ENCODE measurements at places on chromosomes 6 and 20.
A peak's percentile ranks its signal among the peaks of the same experiment; 100 is the strongest.

DNA sequence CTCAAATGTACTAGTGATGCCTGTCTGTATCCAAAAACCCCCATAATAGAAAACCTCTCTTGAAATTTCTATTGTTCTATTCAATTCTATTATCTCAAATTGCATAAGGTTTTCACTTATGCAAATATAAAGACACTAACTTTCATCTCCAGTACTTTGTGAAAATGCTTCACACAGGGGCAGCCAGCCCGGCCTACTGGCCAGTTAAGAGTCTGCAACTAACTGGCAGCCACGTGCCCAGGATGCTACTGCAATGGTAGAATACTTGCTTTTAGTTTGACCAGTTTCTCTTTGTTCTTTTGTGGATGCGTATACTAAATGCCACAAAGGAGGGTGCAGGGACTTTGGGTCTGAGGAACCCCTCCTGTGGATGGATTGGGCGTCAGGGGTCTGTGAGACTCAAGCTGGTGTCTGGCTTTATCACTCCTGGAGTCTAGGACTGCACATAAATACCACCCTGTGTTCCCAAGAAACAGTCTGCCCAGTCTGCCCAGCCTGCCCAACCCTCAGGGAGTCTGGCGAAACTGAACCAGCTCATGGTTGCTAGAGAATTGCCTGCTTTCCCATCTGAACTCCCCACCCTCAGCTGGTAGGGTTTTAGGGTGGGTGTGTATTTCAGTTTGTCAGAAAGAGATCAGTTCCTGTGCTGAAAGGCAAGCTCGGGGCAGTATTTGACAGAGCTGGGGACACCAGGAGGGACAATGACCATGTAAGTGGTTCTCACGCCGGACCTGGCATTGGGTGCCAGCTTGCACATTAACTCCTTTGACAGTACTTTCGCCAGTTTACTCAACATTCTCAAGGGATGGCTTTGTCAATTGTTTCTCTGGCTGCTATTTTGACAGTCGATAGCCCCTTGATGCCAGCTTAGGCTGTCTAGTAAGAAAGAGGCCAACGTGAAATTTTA lies 558.2 kb upstream of the JAG1 start:
- no peak for DNase-seq

DNA sequence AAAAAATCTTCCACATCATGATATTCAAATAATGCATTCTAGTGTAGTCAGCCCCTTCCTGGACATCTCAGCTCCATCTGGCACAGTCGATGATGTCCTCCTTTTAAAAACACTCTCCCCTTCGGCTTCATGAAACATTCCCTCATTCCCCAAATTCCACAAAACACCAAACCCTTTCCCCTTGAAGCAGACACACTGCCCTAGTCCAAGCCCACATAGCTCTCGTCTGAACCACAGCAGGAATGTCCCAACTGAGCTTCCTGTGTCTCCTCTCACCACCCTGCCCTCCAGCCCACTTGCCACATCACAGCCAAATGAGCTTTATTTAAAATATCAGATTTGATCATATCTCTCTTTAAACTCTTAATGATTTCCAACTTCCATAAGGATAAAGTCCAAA lies 106.4 kb upstream of the CARMIL1 start:
- no peak for DNase-seq

GRCh38 chr20:58303547-58303946 lies 6.0 kb upstream of the RAB22A start:
- no peak for DNase-seq

DNA sequence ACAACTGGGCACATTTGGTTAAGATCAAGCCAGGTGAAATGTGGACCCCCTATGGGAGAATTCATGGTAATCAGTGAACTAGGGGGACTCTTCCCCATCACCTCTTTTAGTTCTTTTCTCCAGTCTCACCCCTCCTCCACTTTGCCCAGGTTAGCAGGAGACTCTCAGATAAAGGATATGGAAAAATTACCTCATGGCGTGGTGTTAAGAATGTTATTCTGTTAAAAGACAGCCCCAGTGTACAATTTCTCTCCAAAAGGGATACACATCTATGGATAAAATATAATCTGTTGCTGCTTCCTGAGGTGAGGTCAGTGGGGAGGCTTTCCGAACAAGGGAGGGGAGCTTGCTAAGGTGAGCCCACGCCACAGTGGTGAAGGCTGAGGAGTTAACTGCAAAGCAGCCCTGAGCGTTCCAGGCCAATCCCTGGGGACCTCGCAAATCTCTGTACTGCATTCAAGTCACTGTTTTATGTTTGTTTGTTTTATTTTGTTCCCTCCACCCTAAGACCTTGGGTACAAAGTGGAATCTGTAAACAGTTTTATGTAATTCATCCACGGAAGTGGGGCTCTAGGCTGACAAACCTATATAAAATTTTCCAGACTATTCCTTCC lies 52.0 kb downstream of the ADGRF1 start:
- no peak for DNase-seq

DNA sequence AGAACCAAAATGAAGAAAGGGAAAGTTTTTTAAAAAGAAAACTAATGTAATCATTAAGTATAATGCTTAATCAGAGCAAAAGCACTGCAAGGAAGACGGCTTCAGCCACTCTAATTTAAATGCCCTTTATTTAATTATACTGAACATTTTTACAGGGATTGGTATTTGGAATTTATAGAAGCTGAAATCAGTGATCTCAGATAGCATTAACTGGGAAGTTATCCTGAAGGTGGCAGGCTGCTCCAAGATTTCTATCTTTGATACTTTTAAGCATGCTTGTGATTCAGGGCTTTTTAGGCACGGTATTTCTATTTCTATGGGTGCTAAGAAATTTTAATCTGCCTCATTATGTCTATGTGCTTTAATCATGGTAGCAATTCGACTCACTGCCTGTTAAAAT lies 1.3 kb upstream of the NDUFAF4 start:
- DNase-seq, result no peak

DNA sequence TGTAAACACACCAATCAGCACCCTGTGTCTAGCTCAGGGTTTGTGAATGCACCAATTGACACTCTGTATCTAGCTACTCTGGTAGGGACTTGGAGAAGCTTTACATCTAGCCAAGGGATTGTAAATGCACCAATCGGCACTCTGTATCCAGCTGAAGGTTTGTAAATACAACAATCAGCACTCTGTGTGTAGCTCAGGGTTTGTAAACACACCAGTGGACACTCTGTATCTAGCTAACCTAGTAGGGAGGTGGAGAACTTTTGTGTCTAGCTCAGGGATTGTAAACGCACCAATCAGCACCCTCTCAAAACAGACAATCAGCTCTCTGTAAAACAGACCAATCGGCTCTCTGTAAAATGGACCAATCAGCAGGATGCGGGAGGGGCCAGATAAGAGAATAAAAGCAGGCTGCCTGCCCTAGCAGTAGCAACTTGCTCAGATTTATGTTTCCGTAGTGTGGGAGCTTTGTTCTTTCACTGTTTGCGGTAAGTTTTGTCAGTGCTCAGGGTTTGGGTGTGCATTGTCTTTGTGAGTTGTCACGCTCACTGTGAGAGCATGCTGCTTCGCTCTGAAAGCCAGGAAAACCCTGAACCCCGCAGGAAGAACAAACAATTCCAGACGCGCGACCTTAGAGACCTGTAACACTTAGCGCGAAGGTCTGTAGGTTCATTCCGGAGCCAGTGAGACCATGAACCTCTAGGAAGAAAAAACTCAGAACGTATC lies 37.0 kb downstream of the RIOK1 start:
- no peak for DNase-seq

- DNase-seq, result peak; percentile 39
Measured at GRCh38 chr6:167056370-167056769, 57.2 kb downstream of the CEP43 start.

DNA sequence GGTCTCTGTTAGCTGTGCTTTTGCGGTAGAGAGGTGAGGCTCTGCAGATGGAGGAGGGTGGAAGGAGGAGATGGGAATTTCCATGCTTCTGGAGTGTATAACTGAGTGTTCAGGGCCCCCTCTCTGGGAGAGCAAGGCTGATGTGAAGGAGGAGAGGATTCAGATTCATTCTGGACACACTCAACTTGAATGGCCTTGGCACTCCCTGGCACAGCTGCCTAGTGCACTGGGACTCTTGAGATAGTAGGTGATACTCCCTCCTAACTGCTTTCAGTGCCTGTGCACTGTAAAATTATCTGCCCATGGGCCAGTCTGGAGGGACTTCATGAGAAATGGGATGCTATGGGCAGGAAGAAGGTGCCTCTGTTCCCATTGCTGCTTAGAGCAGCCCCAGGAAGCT lies 54.2 kb upstream of the MYL9 start:
- DNase-seq, result no peak

DNA sequence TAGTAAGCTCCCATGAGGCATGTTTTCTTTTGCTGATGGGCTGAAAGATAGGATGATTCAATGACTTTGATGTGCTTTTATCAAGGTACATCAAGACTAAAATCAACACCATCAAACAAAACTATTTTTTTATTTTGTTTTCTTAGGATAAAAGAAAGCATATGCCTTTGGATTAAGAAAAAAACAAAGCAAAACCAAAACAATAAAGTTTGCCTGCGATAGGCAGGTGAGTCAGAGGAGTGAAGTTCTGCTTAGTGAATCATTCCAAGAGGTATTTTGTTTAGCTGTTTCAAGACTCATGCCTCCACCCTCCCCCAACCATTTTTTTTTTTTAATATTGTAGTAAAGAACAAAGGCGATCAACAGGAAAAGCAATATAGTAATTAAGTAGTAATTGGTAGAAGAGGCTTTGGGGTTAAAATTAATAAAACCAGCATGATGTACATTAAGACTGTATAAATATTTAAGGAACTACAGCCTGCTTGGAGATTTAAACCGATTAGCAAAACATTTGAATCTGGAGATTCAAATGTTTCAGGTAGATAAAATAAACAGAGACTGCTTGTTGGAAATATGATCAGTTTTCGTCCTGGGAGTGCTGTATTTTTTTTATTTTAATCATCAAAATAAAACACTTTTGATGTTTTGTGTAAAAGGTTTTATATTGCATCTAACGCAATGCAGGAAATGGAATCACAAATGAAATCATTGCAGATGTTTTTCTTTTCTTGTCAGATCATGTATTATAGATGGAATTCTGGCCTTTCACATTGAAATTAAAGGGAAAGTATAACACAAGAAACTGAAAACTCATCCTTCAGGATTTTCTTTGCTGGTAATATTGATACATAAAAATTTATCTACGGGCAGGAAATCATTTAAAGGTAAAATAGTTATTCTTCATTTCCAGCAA lies 482.3 kb upstream of the MANEA start:
- no peak for DNase-seq

DNA sequence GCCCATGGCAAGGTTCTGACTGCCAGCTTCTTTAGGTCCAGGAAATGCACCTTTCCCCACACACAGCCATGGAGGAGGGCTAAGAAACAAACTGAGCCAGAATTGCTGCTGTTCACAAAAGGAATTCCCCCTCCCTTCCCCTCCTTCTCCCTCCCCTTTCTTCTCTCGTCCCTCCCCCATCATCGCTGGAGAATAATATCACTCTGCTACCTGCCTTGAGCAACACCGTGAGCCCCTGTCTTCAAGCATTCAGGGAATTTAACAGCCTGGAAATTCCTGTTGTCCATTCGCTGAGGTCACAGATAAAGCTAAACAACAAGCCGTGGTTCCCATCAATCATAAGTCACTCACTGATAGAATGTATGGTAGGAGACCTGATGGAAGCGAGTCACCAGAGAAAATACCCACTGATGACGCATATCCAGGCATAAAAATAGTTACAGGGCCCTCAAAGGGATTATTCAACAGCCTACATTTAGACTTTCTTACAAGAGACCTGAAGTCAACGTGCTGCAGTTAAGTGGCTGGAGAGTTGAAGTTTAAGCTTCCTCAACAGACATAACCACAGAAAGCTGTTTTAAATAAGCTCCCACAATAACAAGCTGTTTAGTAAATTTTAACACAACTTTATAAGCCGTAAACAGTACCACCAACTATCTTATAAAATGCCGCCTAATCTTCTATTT lies 59.7 kb downstream of the HIVEP2 start:
- DNase-seq, result peak; percentile 65

DNA sequence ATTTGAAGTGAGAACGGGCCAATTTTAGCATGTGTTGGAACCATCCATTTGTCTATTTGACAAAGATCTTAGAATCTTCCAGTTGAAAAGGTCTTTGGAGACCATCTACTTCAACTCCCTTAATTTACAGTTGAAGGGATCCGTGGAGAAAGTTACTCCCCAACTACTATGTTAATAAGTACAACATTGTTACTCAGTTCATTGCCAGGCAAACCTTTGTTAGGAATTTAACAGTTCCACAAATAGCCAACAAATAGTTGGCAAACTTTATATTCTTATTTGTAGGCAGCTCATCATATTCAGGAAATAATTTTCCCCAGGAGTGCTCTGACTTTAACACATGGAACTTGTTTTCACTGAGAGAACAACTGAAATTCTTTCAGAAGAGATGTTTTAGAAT lies 81.0 kb upstream of the FLRT3 start:
- no peak for DNase-seq

DNA sequence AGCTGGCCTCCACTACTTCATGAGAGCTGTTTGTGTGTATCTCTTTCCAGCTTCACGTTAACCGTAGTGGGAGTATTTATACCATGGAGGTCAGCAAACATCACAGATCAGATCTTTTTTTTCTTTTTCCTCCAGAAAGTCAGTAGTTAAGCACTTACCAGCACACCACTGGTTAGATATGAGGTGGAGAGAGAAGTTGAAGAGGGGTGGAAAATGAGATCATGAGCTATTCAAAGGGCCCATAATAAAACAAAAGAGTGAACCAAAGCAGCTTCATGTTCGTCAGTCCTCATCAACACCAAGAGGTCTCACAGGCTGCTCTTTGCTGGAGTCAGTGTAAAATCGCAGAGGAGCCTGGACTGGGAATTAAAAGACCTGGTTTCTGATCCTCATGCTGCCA lies 125.1 kb upstream of the SGK1 start:
- DNase-seq, result no peak

DNA sequence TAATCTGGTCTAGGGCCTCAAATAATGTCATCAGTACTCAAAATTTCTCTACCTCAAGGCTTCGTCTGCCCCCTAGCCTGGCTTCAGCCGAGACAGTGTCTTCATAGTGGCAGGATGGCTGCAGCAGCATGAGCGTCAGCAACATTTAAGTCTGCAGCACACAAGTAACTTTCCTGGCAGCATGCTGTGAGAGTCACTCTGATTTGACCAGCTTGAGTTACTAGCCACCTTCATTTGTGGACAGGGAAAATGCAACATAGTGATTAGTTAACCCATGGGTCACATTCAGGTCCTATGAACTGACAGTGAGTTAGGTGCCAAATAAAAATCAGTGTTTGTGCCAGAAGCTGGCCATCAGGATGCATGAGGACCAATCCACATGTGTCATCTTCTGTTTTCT lies 209.9 kb upstream of the SLC35B3 start:
- no peak for DNase-seq

DNA sequence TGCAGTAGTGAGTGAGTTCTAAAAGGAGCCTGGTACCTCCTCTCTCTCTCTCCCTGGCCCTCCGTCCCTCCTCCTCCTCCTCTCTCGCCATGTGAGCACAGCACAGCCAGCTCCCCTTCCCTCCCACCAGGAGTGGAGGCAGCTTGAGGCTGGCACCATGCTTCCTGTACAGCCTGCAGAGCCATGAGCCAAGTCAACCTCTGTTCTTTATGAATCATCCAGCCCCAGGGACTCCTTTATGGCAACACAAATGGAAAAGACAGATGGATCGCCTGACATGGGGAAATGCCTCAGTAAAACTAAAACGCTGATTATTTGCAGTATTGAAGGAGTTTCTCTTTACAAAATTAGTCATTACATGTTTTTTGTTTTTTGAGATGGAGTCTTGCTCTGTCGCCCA lies 233.7 kb upstream of the ARID1B start:
- no peak for DNase-seq

Data from T-helper 22 cell (primary cell).